Activated effector memory CD4-positive, alpha-beta T cell treated with anti-CD3 and anti-CD28 coated beads, Interleukin-2, amount 50 U/mL, for 16 hours (primary cell): ENCODE measurements at places on chromosomes 5 and 9.

DNA sequence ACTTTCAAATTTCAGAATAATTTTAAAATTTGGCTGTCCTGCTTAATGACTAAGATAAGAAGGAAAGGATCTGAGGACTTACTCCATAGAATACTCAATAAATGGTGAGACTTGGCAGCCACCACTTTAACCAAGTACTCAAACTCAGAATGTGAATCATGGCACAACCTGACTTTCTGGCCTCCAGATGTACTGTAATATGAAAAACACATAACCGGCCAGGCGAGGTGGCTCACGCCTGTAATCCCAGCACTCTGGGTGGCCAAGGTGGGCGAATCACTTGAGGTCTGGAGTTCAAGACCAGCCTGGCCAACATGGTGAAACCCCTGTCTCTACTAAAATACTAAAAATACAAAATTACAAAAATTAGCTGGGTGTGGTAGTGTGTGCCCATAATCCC, 10.0 kb upstream of the MARCHF6 start:
- no peak for DNase-seq

GRCh38 chr9:84174486-84174885, 166.1 kb downstream of the SLC28A3 start:
- DNase-seq, result no peak

- no peak for DNase-seq
Measured at GRCh38 chr9:99712214-99712613, 109.5 kb upstream of the NR4A3 start.

GRCh38 chr5:26024774-26025173, 1013.6 kb downstream of the CDH9 start:
- DNase-seq, result no peak

- DNase-seq, result no peak
Measured at GRCh38 chr5:158718738-158719505, 380.8 kb downstream of the EBF1 start.

GRCh38 chr5:77325921-77326541, 115.6 kb downstream of the PDE8B start:
- no peak for DNase-seq

DNA sequence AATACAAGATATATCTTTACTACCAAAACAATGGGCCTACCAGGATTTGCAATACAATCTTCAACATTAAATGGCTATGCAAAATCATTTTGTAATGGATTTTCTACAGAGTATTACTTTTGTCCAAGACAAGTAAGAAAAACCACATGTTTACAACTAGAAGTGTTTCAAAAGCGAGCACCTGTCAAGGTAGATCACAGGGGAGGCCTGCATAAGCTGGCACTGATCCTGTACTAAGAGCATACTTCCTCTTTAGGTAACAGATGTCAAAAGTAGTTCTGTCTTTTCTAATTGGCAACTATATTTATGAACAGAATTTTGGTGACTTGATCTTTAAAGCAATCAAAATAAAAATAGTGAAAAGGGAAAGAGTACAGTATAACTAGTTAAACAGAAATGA, 249.0 kb downstream of the MLLT3 start:
- DNase-seq, result no peak

DNA sequence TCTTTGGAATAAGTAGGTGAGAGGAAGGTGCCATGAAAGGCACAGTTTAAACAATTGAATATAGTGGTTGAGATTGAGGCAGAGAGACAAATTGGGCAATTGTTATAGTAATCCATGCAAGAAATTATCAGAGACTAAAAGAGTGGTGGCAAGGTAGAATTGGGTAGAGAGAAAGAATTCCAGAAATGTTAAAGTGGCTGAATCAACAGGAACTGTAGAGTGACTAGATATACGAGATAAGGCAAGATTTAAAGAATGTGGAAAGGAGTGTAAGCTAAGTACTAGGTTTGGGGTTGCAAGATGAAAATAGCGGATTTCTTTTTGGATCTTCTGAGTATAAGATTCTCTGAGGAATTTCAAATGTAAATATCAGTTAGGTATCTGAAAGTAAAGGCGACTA, 285.2 kb downstream of the DMRTA1 start:
- no peak for DNase-seq

DNA sequence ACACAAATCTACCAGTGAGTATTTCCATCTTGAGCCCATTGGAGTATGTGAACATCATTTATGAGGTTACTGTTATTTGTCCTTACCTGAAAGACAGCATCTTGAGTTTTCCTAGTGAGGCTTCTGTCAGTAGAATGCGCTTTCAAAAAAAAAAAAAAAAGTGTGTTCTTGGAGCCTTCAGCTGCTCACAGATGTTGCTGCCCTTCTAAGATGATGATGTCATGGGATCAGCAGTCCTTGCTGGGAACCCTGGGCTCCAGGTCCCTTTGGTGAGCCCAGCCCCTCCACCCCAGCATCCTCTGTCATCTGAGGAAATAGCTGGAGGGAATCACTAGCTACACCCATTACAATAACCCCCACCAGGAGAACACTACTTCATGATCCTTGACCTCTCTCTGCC, 83.3 kb downstream of the ATPSCKMT start:
- DNase-seq, result no peak

DNA sequence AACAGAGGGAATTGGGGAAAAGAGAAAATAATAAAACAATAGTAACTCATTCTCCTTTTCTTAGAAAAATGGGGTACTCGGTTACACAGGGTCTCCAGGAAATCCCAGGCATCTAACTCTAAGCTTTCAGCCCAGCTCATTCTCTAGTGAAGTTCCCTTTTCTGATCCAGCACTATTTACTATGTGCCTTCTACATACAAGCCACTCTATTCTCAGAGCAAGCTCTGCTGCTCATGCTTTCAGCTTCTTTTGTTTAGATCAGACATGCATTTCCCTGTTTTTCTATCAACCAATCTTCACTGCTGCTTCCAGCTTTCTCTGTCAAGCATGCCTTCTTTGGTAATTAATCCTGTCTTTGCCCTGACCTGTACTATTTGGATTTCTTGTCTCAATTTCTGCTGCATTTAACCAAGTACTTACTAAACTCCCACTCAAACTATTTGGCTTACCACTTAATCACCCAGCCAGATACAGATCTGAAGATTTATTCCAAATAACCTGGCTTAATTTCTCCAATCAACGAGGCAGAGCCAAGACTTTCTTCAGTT, 25.3 kb downstream of the OSMR start:
- DNase-seq, result no peak

DNA sequence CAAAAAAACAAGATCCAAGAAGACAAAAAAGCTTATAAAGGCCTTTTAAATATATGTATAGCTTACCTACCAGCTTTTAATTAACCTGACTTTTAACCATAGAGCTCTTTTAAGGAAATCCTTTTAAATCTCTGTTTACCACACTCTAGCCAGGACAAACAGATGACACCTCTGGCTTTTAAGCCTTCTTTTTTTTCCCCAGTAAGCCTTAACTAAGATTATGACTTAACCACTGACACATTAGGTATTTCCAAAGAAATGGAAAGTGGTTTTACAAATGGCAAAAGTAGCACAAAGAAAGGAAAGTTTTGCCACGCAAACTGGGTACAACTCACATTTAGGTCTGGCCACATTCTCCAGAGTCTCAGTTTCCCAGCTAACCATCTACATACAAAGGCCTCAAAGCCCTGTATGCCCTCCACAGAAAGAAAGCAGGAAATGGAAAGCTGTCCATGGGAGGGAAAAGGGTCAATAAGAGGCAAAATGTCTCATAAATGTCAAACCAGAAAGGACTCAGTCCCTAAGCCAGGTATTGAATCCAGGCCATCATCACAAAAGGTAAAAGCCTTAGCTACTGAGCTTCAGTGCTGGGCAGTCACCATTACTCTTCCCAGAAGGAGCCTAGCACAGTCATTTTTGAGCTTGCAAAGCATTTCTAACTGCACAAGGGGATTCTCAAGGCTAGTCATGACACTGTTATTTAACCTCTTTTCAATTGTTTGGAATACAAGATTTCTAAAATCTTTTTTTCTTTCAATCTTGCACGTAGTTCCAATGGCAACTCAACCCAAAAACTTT, 19.7 kb downstream of the TMEM161B start:
- DNase-seq, result no peak

DNA sequence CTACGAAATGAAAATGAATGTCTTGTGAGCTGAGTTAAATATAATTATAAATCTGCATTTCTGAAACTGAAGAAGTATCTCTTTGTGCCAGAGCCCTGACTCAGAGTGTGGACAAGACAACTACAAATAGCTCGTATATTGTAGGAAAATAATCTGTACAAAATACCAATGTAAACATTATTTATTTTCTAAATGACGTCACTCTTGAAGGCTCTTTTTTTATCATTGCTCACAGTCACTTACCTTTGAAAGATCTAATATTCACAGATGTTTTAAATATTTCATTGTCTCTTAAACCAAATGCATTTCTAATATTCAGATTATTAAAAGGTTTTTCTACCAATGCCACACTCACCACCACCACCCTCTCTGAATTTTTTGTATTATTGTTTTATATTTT, 226.1 kb downstream of the SLCO4C1 start:
- DNase-seq, result no peak

DNA sequence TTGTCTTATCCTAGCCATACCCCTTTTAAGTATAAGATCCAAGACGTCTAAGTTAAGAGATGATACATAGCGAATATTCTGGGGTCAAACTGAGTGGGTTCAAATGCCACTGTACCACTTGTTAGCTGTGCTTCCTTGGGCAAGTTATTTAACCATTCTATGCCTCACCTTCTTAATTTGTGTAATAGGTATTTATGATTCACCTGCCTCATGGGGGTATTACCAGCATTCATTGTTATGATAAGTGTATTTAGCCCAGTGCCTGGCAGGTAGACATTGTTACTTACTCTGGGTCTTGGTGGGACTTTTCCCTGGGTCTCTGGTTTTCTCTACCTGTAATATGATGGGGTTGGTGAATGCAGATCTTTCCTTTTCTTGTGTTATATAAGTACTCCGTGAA, 3.8 kb downstream of the LARP1 start:
- DNase-seq, result no peak

DNA sequence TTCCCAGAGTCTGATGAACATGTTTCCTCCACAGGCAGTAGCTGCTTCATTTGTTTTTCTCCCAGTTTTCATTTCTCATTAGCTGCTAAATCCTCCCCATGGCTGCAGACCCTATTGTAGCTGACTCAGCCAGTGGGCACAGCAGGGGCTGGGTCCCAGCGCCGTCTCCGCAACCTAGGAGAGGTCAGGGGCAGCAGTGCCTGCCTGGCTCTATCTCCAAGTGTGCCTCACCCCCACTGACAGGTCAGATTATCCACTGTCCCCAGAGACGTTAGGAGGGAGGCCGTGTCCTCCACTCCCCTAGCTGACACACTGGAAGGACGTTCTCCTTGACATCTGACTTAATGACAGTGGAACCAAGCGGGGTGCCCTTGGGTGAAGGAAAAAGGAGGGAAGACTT, 31.1 kb downstream of the KCNIP1 start:
- DNase-seq, result no peak

DNA sequence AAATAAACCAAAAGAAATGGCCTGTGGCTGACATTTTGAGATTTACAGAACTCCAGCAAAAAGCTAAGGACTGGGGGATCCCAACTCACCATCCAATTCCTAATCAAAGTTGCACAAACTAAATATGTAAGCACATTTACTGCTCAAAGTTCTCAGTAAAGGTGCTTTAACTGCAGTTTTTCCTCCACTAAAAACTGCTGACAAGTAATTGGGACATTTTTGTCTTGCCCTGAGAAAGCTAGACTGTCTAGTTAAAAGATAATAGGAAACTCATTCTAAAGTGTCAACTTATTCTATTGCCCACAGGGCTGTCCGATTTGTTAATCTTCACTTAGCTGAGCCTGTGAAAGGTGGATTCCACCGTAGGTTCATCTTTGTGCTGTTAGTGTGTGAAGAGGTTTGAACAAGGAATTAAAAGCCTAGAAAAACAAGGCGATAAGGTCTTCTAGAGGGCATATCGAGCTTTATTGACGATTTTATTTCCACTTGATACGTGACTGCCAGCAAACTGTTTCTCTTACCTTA, 1.0 kb downstream of the DOCK8 start:
- no peak for DNase-seq

GRCh38 chr5:91224969-91225368, 158.1 kb downstream of the ARRDC3 start:
- DNase-seq, result no peak

DNA sequence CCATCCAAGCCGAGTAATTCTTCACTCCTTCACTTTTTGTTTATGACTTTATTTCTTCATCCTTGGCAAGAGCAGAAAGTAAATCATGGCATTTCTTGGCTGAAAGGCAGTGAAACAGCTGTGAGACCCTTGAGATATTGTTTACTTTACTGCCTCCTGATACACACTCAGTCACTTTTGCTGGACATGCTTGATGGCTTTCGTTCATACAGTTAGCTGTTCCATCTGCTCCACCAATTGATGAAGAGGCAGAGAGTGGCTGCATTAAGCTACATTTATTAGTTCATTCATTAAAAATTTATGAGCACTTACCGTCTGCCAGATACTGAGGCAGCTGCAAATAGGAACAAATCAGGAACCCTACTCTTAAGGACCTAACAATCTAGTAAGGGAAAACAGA, 184.4 kb upstream of the OR13F1 start:
- no peak for DNase-seq

DNA sequence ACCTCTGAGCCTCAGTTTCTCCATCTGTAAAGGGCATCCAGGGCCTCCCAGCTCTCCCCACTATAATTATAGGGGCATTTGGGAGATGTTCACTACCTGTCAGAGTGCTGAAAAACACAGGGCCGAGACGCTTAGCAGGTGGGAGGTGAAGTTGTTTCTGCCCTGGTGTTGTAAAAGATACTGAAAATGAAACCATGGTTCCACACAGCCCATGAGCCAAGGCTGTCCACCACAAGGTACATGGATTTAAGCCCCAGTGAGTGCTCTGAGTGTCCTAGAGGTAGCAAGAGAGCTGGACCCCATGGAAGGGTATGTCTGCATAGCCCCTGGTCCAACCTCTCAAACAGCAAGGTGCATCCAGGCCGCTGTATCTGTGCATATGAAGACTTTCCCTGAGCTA, 137.5 kb downstream of the C5orf15 start:
- no peak for DNase-seq

GRCh38 chr5:78162253-78162862, 132.1 kb downstream of the AP3B1 start:
- no peak for DNase-seq

DNA sequence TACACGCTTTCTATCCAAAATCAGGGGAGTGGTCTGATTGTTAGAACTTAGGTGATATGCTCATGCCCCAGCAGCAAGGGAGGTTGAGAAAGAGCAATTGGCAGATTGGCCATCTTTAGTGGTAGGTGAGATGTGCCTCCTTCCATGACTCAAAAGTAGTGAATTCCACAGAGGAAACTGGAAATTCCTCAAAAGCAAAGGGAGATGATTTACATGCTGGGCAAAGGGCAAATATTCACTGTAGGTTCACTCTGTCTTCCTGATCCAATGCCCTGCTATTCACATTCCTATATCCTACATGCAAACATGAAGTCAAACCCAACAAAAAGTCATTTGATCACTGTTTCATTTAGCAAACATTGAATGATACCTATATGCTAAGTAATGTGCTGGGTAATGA, 130.1 kb upstream of the ZNF608 start:
- DNase-seq, result no peak

- no peak for DNase-seq
Measured at GRCh38 chr5:157976429-157976828, 117.5 kb upstream of the CLINT1 start.
